ENCODE measurements at places on chromosomes 1 and 21. TPM values are rescaled to one million over a fixed set of nuclear protein-coding genes. Genes with fewer than 3 reads are reported as not detected.

The REN gene
- 0.59 TPM for polyA plus RNA-seq

The NSUN4 gene
- polyA plus RNA-seq = 21.8 TPM

The TDRD10 gene
- polyA plus RNA-seq = 3.6 TPM

The CD84 gene
- polyA plus RNA-seq = 2.5 TPM

The PTGER3 gene
- 0.27 TPM for polyA plus RNA-seq

The FRRS1 gene
- 12.5 TPM for polyA plus RNA-seq

The OLFM3 gene
- 1.8 TPM for polyA plus RNA-seq

The PYHIN1 gene
- polyA plus RNA-seq = 0.53 TPM

The KRTAP13-1 gene
- polyA plus RNA-seq = not detected

- peak; percentile 29 for DNase-seq
Observed at GRCh38 chr1:46522184-46522968, 29.1 kb downstream of the KNCN start.

GRCh38 chr1:22919341-22920025 is 53.2 kb downstream of the LACTBL1 start:
- no peak for DNase-seq

GRCh38 chr1:207331354-207332313 is 10.2 kb downstream of the CD55 start:
- no peak for DNase-seq

DNA sequence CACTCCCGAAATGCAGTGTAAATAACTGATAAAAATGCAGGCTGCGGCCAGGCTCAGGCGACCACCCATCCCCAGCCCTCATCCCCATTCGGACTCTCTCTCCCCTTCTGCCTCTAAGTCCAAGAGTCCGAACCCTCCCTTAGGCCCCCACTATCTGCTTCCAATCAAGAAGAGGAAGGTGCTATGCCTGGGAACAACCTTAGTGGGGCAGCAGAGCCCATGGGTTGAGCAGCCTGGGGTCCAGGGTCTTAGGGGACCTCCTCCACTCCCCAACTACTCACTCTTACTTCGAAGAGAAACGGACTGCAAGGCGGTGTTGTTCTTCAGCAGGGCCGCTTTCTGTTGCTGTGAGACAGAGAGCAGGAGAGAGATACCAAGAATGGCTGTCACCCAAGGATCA is 12.2 kb downstream of the ARHGEF2 start:
- no peak for DNase-seq

- no peak for DNase-seq
Observed at GRCh38 chr1:117656202-117656641, 50.4 kb downstream of the TENT5C start.

DNA sequence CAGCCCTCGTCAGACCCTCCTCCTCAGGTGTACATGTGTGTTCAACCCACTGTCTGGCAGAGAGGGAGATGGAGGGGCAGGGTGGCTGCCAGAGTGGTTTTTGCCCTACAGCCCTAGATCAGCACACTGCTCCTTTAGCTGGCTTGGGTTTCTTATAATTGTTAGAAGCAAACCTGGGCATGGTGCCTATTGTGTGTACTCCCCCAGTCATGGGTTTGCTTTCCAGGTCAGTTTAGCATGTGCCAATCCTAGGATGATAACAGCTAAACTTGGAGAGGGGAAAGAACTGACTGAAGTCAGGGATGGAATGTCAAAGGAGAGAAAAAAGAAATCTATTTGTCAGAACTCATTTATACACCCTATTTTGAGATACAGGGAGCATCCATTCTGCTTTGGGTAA is 63.3 kb downstream of the UCK2 start:
- no peak for DNase-seq

DNA sequence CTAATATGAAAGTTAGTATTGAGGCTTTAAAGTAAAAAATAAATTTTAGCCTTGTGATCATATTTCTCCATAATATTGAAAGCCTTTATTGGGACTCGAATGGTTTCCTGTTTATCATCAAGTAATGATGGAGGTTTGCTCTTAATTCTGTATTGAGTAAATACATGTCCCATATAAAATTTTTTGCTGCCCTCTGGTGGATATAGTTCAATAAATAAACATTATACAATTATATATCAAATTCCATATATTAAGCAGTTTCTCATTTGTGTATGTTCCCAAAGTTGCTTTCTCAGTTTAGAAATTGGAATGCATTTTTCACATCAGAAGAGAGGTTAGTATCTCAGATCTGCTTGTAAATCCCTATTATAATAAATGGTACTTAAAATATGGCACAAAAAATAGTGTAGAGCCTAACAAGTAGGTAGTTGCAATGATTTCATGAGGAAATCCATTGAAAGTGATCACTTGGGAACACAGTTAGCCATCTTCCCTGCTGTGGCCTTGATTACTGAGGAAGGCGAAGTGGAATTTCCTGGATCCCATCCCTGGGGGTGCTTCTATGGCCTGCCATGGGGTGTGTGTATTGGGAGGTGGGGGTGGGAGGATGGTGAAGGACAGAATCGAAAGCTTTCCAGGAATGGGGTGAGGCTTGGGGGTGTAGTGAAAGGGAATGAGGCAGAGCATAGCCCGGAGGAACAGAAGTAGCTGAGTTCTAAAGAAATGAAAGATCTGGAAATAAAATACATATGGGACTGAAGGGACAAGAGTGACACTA is 84.1 kb upstream of the C21orf91 start:
- peak; percentile 40 for DNase-seq

DNA sequence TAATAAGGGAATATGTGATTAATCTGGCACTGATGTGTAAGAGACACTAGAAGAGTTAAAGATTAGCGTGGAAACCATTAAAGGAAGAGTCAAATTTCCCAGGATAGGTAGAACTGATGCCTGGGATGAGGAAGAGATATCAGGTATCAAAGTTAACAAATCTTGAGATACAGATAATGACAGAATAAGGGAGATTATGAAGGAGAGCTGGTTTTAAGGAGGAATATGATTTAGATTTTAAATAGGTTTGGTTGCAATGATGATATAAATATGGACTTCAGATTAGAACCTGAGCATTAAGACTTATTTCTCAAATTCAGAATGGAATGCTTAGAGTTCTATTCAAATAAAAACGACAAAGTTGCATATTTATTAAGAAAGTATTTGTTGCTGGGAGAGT is 26.2 kb downstream of the MAGI3 start:
- DNase-seq = no peak

DNA sequence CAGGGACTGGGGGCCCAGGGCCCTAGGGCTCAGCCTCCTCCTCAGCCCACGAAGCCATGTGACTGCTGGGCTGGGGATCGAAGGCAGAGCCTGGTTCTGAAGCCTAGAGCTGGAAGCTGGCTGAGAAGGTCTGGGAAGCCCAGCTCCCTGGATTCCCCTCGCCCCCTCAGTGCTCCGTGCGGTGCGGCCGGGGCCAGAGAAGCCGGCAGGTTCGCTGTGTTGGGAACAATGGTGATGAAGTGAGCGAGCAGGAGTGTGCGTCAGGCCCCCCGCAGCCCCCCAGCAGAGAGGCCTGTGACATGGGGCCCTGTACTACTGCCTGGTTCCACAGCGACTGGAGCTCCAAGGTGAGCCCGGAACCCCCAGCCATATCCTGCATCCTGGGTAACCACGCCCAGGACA is 9.1 kb downstream of the ADAMTSL4 start:
- DNase-seq = no peak

GRCh38 chr1:72937905-72938304 is 655.6 kb upstream of the NEGR1 start:
- DNase-seq = no peak

DNA sequence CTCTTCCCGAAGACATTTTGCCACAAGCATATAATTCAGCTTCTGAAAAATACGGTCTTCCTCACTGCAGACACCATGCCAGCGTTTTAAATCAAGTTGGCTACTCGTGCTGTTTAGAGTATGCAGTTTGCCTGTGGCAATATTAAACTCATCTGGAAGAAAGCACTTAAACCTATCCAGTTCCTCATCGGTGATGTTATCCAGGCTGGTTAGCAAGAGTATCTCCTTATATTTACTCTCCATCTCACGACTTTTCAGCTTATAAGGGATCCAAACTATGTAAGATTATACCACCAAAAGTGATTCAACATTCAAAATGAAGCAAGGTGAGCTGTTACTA is 9.7 kb upstream of the IFI16 start:
- no peak for DNase-seq

- DNase-seq = no peak
Observed at GRCh38 chr1:60268451-60268850, 194.9 kb upstream of the C1orf87 start.

DNA sequence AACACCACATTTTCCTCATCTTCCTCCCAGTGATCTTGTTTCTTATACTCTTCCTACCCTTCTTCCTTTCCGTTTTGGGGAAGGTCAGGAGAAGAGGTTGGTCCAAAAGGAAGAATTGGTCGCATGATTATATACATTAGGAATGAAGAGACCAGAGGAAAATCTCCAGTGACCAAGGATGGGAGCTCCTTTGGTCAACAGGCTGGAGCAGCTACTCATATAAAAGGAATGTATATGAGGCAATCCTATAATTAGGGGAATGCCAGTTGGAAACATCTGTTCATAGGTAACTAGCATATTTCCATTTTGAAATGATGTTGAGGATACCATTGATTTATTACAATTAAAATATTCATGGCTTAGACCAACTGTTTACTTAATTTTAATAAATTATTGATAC is 114.5 kb downstream of the LRRC40 start:
- DNase-seq = no peak

DNA sequence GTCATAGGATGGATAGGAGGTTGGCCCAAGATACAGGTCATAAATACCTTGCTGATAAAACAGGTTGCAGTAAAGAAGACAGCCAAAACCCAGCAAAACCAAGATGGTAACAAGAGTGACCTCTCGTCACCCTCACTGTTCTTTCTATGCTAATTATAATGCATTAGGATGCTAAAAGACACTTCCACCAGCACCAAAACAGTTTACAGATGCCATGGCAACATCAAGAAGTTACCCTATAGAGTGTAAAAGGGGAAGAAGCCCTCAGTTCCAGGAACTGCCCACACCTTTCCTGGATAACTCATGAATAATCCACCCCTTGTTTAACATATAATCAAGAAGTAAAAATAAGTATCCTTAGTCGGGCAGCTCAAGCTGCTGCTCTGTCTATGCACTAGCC is 671.9 kb downstream of the PTPRC start:
- DNase-seq = no peak

GRCh38 chr1:99227056-99227897 is 37.0 kb upstream of the PLPPR4 start:
- no peak for DNase-seq

GRCh38 chr1:24027838-24028468 is 47.8 kb upstream of the SRSF10 start:
- peak; percentile 67 for DNase-seq
